ENCODE measurements at places on chromosomes 3 and 15.

DNA sequence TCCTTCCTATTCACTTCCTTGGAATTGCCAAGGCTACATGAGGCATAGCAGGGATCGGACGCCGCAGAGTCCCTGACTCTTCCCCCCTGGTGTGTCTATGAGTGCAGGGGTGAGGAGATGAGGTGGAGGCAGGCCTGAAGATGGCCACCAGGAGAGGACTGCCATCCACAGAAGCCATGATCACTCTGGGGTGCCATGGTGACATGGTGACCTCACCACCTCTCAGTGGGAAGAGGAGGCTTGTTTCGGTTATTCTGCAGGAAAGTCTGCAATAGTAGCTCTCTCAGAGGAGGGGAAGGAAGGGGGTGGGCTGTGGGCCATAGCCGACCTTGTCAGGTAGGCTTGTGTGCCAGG, 57.0 kb upstream of the LIMD1 start:
- DNase-seq = no peak

DNA sequence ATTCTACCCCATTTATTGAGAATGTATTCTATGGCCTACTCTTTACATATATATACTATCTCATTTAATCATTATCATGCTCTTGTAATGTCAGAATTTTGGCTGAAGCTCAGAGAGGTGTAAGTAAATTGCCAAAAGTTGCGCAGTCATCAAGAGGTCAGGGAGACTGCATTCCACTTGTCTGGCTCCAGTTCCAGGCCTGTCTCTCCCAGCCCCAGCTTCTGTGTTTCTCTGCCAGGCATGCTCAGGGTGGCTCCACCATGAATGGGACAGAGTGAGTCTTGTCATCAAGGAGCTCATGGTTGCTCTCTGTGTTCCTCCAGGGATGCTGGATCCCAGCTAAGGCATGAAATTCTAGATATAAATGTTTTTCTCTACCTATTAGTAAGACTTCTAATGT, 635.1 kb upstream of the MDFIC2 start:
- DNase-seq = no peak

DNA sequence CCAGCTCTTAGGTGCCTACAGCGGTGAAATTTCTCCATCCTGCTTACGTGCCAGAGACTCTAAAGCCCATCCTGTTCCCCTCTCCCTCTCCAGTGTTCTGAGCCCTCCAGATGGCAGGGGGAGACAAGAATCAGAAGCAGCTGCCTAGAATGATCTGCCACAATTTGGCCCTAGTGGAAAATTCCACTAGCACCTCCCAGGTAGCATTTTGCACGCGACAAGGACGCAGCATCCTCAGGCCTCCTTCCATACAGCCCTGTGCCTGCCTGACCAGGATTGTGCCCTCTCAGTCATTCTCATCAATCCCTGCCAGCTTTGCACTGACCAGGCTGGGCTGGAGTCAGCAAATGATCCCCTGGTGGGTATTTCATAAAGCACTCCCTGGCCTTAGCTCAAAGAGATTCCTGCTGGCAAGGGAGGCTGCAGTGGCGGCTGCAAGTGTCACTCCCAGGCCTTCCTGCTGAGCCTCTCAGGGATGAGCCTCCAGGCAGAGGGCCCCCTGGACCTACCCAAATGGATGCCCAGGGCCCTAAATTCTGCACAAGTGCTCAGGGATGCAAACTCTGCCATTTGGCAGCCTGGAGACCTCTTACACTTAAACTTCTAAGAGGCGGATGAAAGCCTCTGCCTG, 130.2 kb upstream of the ATP2B2 start:
- no peak for DNase-seq

- no peak for DNase-seq
Observed at GRCh38 chr15:62853841-62854225, 188.7 kb upstream of the TPM1 start.

DNA sequence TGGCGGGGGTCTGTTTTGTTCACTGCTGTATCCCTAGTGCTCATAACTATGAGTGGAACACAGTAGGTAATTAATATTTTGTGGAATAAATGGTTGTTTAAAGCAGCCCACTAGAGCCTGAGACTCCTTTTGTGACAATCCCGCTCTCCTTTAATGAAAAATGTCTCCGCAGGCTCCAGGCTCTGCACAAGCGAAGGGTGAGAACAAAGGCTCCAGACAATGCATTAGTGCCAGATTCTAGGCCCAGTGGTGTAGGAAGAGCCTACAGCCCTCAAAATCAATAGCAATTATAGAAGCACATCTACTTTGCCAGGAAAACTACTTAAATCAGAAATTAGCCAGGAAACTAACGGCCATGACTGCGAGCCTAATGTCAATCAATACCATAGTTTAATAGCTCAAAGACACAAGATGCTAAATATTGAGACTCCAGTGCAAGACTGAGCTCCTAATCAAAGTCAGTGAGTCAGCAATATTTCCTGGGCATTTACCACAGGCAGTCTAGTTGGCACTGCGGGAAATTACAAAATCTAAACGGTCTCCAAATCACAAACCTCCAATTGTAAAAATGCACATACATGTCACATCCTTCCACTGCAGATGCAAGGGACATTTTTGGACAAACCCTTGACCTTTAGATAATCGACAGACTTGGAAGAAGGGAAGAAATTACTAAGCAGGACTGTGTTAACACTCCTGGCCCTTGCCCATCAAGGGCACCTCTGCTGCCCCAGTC, 2.3 kb downstream of the ANXA2 start:
- DNase-seq = no peak

GRCh38 chr3:62090066-62090465, 283.3 kb downstream of the FEZF2 start:
- no peak for DNase-seq

All from esophagus squamous epithelium (tissue), 5 donors.